ENCODE measurements at places on chromosomes 7 and 10.

- no peak for DNase-seq
Observed at GRCh38 chr10:5470062-5470751, 29.2 kb downstream of the CALML5 start.

GRCh38 chr7:999149-999879, 16.3 kb downstream of the CYP2W1 start:
- DNase-seq = no peak

- no peak for DNase-seq
Observed at GRCh38 chr10:63583909-63584724, 62.9 kb downstream of the REEP3 start.

- DNase-seq = no peak
Observed at GRCh38 chr7:134732728-134733127, 46.7 kb upstream of the CALD1 start.

- no peak for DNase-seq
Observed at GRCh38 chr10:98589007-98589406, 142.3 kb upstream of the HPS1 start.

- no peak for DNase-seq
Observed at GRCh38 chr7:42189535-42189934, 47.5 kb downstream of the GLI3 start.

- DNase-seq = no peak
Observed at GRCh38 chr7:151313857-151314256, 27.8 kb upstream of the NUB1 start.

DNA sequence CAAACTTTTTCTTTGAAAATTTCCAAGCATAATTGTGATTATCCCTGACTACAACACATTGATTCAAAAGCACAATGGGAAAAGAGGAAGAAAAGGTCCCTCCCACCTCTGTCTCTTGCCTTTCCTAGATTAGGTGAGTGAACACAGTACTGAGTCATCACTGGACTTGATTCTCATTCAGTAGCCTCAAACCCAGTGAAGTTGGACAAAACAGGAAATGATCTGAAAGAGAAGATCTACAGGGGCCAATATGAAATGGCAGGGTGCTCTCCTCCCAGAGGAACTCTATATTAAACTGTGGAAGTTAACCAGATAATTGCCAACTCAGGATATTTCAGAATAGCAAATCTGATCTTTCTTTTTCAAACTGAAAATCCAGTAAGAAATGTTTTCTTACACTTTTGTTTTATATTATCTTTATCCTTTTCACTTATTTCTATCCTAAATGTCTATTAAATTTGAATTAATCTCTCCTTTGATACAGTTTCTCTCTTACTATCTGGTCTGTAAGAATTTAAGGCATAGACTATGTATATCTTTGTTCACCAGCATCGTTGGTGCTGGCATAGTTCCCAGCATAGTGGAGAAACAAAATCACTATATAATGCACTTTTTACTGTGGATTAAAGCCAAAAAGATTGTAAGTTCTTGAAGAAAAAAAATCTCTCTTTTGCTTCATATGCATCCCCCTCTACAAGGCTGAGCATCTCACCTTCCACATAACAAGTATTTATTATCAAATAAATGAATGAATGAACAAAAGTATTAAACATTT, 41.4 kb upstream of the IKZF1 start:
- DNase-seq = no peak

DNA sequence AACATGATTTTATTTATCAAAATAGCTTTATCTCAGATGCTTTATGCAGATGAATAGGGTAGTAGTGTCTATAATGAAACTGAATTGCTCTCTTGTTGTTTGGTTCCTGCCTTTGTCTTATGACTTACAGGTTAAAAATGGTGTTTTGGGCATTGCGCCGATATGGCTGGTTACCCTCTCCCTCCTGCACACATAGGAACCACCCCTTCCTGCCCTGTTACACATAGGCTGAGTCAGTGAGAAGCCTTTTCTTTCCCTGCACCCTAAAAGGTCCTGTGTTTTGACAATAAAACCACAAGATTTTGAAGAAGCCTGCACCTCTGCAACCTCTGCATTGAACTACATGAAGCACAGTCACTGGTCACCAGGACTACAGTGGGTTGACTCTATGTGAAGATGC, 655.8 kb upstream of the ANKRD30A start:
- no peak for DNase-seq

DNA sequence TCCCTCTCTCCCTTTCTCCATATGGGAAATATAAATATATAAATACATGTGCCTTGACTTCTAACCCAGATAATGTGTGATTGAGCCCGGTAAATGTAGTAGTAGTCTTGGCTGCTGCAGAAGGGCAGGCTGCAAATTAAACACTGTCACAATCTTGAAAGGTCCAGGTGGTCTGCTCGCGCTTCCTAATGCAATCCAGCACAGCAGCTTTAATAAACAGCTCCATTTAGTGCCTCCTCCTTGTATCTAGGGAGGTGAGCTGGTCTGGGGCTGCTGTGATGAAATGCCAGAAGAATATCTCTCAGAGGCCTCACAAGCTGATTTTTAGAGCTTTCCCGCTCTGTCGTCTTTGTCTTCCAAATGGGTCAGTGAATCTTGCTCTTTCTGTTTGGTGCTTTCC, 782 bp downstream of the POU6F2 start:
- no peak for DNase-seq

DNA sequence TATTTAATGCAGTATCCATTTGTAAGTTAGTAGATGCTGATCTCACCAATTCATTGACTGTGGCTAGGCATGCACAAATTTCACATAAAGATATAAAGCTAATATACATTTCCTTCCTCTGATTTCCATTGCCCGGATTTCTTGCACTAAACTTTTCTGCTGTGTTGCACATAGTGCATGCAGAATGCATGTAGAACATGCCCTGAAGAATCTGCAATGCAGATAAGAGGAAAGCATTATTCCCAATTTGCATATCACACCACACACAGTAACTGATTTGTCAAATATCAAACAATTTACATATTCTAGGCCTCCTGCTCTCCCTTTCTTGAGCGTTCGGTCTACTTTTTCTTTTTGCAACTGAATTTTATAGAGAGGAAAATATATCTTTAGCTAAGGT, 124.2 kb downstream of the LRRTM3 start:
- no peak for DNase-seq

GRCh38 chr7:50792342-50793119, 9.8 kb upstream of the GRB10 start:
- DNase-seq = no peak

DNA sequence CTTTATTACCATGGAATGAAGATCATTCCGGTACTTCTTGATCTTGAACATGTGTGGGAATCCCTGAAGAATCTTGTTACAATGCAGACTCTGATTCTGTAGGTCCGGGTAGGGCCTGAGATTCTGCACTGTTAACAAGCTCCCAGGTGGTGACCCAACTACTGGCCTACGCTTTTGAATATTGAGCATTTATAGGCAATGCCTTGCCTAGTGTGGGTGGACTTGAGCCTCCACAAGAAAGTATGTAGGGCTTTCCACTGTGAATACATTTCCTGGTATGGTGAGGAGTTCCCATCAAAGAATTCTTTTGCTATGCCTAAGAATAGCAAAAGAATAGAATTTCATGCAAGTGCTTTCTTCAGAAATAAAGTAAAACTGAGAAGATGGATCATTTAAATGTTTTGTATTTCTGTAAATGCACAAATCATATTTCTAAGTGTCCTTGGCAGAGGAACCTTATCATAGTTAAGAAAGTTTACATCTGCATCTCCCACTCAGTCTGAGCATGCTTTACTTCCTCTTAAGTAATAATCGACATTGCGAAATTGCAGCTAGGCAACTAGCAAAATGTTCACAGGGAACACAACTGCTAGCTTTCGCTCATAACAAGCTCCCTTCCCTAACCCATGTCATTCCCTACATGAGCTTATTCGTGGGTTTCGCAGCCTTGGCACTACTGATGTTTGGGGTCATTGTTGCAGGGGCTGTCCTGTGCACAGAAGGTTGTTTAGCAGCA, 71.4 kb downstream of the AHR start:
- DNase-seq = no peak

- DNase-seq = peak; percentile 51
Observed at GRCh38 chr7:101538596-101539459, 90.3 kb downstream of the MYL10 start.

GRCh38 chr10:72079356-72079755, 9.0 kb downstream of the SPOCK2 start:
- DNase-seq = peak; percentile 59

Data from activated CD8-positive, alpha-beta memory T cell treated with anti-CD3 and anti-CD28 coated beads for 1 hour (primary cell).